ENCODE measurements at places on chromosomes 7 and 10. TPM values are rescaled to one million over a fixed set of nuclear protein-coding genes. Genes with fewer than 3 reads are reported as not detected.

DNA sequence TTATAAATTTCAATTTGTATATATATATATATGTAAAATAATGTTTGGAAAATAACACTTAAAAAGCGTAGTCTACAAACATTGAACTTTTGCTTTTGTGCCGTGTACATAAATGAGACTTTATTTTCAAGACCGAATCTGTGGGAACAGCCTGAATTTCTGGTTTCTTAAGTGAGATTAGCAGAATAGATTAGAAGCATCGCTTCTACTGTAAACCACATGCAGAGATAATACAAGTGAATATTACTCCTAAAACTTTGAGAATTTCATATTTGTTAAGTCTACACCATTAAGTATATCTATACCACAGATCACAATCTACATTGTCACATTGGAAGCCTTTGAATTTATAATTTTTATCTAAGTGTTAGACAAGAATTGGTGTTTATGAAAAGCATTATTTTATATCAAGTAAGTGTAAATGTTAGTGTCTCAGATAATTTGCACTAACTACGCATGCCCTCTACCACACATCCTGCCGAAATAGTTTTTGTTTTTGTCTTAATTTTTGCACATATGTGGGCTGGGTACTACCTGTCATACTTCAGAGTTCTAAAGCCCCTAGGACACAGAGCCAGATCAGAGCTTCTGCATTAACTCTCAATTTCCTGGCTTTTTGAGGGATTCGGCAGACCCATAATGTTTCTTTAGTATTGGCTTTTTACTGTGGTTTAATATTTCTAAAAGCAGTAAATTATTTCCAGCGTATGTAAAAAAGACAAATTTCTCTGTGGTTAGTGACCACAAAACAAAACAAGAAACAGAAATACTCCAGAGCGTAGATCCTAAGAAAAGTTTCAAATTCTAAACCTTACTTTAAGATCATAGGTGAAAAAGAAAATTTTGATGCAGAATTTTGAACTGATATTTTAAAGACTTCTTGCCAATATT lies 20.0 kb downstream of the TWIST1 start:
- DNase-seq = no peak

DNA sequence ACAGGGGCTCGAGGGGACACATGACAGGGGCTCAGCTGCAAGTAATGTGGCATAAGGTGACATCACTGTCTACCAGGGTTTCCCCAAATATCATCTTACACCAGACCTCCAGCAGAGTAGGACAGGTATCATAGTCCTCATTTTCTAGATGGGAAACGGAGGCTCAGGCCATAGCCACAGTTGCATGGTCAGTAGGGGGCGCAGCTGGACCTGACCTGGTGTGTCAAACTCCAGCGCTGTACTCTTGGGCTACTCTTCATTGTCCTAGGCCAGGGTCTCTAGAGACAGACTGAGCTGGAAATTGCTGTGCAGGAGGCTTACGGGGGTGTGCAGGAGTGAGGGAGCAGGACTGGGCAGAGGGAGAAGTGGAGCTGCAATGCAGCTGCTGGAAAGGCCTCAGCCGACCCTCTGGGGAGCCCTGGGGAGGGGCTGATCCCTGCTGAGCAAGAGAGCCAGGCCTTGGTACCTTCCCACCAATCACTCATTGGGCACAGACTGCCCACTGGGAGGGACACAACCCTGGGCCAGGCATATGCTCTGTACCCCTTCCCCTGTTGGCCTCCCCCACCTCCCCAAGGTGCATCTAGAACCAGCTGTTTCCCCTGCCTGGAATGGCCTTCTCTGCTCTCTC lies 89.9 kb downstream of the CDH23 start:
- peak; percentile 76 for DNase-seq

Gene ANKRD30A
- not detected for total RNA-seq

Gene ZNF804B
- not detected for total RNA-seq

Gene UNCX
- not detected for total RNA-seq

DNA sequence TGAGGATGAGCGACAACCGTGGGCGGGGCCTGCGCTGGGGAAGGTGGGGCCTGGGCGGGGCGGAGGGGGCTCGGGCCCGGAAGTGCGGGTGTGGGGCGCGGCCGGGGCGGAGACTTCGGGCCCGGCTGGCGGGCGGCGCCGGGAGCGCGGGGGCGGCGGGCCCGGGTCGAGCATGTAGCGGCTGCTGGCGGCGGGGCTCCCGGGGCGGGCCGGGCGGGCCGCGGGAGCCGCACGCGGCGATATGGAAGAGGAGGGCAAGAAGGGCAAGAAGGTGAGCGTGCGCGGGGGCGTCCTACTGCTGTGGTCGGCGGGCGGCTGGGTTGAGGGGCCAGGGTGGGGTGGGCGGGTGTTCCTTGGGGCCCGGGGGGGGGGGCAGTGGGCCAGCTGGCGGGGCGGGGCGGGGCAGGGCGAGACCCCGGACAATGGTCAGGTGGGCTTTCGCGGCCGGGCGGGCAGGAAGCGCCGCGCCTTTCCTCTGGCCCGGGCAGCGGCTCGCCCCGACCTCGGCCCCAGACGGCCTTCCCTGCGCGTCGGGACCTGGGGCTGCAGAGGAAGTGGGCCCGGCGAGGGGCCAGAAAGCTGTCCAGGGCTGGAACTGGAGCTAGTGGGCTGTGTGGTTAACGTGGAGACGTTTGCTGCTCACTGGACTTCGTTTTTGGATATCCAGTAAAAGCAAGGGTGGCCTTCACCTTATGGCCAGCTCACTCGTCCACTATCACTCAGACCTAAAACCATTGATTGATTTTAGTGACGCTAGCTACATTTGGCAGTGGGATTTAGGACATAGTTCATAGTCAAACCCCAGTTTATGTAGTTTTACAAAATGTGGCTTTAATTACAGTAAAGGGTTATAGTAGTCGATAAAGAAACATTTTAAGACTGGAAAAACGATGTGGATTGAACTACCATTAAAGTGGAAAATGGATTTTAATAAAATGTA lies at the start of gene CCM2:
CCM2 (plus strand) TSS at position 109 of the 940 bp plus-strand sequence; CDS start at position 242, 133 bp downstream.
- peak; percentile 83 for DNase-seq

DNA sequence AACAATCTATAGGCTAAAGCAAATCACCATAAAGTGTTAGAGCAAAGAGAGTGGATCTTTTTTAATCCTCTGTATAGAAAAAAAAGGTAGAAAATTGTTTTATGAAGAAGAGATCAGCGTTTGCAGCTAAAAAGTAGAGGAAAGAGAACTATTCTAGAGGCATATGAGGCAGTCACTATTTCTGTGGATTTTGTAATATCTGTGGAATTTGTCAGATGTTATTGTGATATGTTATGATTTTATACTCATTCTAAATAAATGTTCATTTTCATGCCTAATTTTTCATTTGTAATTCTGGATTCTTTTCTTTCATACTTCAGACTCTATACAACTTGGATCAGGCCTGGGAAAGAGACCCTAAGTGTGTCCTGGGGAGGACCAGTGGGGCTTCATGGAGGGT lies 295.0 kb upstream of the LYZL1 start:
- no peak for DNase-seq
